ENCODE measurements at places on chromosomes 1 and 21. TPM values are rescaled to one million over a fixed set of nuclear protein-coding genes. Genes with fewer than 3 reads are reported as not detected.

The HTR6 gene
- not detected for total RNA-seq

The SMIM1 gene
- 2.8 TPM for total RNA-seq

The CR1 gene
- 5.1 TPM for total RNA-seq

The ZBTB18 gene
- total RNA-seq = 71.8 TPM

The TCP10L gene
- 0.42 TPM for total RNA-seq

The ATF6 gene
- 23.5 TPM for total RNA-seq

GRCh38 chr1:19878637-19878985 is 3.6 kb upstream of the OTUD3 start:
- no peak overlapping the region for H3K4me3 ChIP-seq

GRCh38 chr1:222886194-222886854 is 71.5 kb downstream of the DISP1 start:
- peaks cover 11% of the 10 kb centered on the region for H3K36me3 ChIP-seq
- H3K27ac ChIP-seq = no peak overlapping the region
- H3K4me3 ChIP-seq = no peak overlapping the region
- DNase-seq = no peak
- H3K4me1 ChIP-seq = peaks cover 10% of the 10 kb centered on the region
- no peaks in the 10 kb centered on the region for H3K27me3 ChIP-seq

- H3K36me3 ChIP-seq = peaks cover 17% of the 10 kb centered on the region
- H3K27ac ChIP-seq = no peak overlapping the region
- no peak overlapping the region for H3K4me3 ChIP-seq
- no peaks in the 10 kb centered on the region for H3K27me3 ChIP-seq
- DNase-seq = no peak
Observed at GRCh38 chr1:154582885-154583284, 15.3 kb downstream of the CHRNB2 start.

GRCh38 chr1:93433407-93433961 is 14.4 kb upstream of the FNBP1L start:
- H3K4me1 ChIP-seq = no peaks in the 10 kb centered on the region
- H3K27ac ChIP-seq = no peak overlapping the region
- H3K36me3 ChIP-seq = no peaks in the 10 kb centered on the region
- no peak for DNase-seq
- H3K4me3 ChIP-seq = no peak overlapping the region

DNA sequence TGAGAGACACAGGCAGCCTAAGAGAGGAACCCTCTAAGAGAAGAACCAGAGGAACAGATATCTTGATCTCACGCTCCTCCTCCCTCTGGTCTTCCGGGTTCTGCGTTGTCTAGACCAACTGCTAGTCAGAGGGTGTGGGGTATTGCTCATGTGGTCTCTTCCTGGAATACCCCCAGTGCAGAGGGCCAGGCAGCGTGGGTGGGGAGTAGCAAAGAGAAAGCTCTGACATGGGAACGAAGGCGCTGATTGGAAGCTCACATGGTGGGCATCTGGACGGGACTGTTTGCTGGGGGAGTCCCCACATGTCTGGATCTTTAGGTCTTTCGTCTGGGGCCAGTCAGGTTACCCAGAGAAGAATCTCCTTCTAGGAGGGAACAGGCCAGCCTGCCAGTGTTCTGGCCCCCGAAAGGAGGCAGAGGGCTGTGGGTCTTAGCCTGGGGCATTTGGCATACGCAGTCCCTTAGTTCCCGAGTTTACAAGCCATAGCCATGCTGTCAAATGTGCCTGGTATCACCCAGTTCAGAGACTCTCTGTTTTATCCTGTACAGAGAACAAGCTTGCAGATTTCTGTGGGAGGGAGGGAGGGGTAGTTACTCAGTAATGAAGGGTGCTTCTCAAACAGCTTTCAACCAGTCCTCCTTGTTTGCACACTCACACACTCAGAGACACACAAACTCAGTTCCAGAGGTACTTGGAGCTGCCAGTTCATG is 18.3 kb upstream of the IL6R start:
- peak; percentile 63 for DNase-seq
- peaks cover 35% of the 10 kb centered on the region for H3K4me1 ChIP-seq
- no peaks in the 10 kb centered on the region for H3K27me3 ChIP-seq
- H3K4me3 ChIP-seq = peak overlapping the region; percentile 87

- H3K27ac ChIP-seq = no peak overlapping the region
- H3K4me3 ChIP-seq = no peak overlapping the region
Observed at GRCh38 chr21:42913476-42913875, 12.0 kb downstream of the ERVH48-1 start.

DNA sequence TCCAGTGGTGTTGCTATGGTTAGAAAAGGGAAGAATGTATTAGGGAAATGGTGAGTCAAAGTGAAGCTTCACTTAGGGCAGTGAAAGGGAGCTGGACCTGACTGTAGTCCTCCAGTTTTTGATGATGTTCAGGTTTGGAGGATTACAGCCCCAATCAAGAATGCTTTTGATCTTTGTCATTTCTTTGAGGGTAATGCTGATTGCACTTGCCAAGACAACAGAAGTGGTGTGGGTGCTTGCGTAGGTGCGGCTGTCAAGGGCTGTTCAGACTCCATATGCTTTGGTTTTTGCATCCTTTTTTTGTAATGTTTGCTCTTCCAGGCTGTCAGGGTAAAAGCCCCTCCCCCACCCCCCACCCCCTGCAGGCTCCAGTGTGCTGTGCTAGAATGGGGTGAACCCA is 38.9 kb downstream of the HHAT start:
- DNase-seq = no peak
- H3K27ac ChIP-seq = no peak overlapping the region
- H3K4me1 ChIP-seq = no peaks in the 10 kb centered on the region
- H3K27me3 ChIP-seq = peaks cover 4% of the 10 kb centered on the region

DNA sequence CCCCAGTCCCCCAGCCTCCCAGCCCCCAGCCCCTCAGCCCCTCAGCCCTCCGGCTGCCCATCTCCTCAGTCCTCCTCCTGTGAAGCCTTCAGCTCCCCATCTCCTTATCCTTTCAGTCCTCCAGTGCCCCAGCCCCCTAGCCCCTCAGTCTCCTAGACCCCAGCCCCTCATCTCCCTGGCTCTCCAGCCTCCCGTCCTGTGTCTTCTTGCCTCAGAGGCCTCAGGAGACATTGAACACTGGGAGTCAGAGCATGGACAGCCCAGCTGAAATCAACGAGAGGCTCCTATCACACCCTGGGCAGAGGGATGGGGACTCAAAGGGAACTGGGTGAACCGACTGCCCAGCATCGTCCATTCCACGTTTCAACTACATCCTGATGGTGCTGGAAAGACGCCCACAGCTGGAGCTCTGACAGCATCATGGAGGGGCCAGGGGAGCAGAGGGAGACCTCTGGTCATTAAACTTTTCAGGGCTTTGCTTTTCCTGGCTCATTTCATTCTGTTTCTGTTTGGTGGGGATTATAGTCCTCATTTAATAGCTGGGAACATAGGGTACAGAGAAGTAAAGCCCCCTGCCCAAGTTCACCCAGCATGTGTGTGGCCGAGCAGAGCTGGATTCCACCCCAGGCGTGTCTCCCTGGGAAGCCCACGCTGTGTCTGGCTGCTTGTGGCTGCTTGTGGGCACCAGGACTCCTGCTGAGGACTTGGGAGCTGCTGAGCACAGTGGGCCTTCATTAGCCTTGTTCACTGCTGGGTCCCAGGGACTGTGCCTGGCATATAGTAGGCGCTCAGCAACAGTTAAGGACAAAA is 396.7 kb downstream of the PTPRU start:
- no peak for DNase-seq
- H3K27me3 ChIP-seq = peaks cover 29% of the 10 kb centered on the region
- no peak overlapping the region for H3K4me3 ChIP-seq
- no peaks in the 10 kb centered on the region for H3K36me3 ChIP-seq
- no peak overlapping the region for H3K27ac ChIP-seq

GRCh38 chr1:33319949-33320618 is 814 bp downstream of the A3GALT2 start:
- peaks cover 1% of the 10 kb centered on the region for H3K36me3 ChIP-seq
- no peak overlapping the region for H3K4me3 ChIP-seq
- no peak overlapping the region for H3K27ac ChIP-seq
- H3K27me3 ChIP-seq = no peaks in the 10 kb centered on the region

- DNase-seq = no peak
- H3K36me3 ChIP-seq = no peaks in the 10 kb centered on the region
- no peaks in the 10 kb centered on the region for H3K4me1 ChIP-seq
- no peak overlapping the region for H3K4me3 ChIP-seq
- H3K27ac ChIP-seq = no peak overlapping the region
Observed at GRCh38 chr1:102941366-102941947, 166.9 kb downstream of the COL11A1 start.

- H3K27me3 ChIP-seq = peaks cover 48% of the 10 kb centered on the region
- no peak for DNase-seq
- H3K36me3 ChIP-seq = no peaks in the 10 kb centered on the region
- H3K4me1 ChIP-seq = peaks cover 10% of the 10 kb centered on the region
- no peak overlapping the region for H3K27ac ChIP-seq
Observed at GRCh38 chr1:205343431-205344065, 13.2 kb downstream of the KLHDC8A start.

- H3K4me3 ChIP-seq = peak overlapping the region; percentile 96
- no peaks in the 10 kb centered on the region for H3K36me3 ChIP-seq
- H3K27me3 ChIP-seq = peaks cover 28% of the 10 kb centered on the region
- DNase-seq = no peak
- H3K4me1 ChIP-seq = peaks cover 21% of the 10 kb centered on the region
Observed at GRCh38 chr1:64470665-64471217, 812 bp downstream of the CACHD1 start.

DNA sequence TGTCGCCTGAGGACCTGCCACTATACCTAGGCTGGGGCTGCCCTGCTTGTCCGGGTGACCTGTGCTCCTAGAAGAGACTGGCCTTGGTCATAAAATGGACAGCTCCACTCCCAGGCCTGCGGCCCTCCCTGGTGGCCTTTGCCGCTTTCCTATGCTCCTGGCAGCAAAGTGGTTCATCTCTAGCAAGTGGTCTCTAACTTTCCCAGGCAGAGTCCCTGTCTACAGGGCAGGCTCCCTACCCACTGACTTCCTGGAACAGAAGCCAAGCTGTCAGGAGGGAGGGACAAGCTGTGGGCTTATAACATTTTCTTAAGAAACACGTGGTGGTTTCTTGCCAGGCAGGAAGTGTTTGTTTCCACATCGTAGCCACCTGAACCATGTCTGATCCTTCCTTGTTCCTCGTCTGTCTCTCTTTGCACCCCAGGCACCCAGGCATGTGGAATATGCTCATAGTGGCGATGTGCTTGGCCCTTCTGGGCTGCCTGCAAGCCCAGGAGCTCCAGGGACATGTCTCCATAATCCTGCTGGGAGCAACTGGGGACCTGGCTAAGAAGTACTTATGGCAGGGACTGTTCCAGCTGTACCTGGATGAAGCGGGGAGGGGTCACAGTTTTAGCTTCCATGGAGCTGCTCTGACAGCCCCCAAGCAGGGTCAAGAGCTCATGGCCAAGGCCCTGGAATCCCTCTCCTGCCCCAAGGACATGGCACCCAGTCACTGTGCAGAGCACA is 10.1 kb downstream of the H6PD start:
- H3K27me3 ChIP-seq = no peaks in the 10 kb centered on the region
- peaks cover 34% of the 10 kb centered on the region for H3K36me3 ChIP-seq
- no peak for DNase-seq
- H3K27ac ChIP-seq = peak overlapping the region; percentile 73

- H3K27me3 ChIP-seq = peaks cover 51% of the 10 kb centered on the region
- H3K4me3 ChIP-seq = no peak overlapping the region
- H3K36me3 ChIP-seq = no peaks in the 10 kb centered on the region
- DNase-seq = no peak
- no peak overlapping the region for H3K27ac ChIP-seq
Observed at GRCh38 chr1:119302011-119302410, 66.6 kb upstream of the HAO2 start.

DNA sequence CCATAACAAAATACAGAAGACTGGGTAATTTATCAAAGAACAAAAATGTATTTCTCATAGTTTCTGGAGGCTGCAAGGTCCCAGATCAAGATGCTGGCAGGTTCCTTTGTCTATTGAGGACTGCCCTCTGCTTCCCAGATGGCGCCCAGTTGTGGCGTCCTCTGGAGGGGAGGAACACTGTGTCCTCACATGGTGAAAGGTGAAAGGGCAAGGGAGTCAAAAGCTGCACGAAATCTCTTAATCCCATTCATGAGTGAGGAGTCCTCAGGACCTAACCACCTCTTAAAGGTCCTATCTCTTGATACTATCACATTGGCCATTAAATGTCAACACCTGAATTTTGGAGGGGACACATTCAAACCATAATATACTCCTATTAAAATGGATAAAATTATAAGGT is 79.3 kb upstream of the IRF2BP2 start:
- no peak for DNase-seq
- H3K4me3 ChIP-seq = no peak overlapping the region
- peaks cover 4% of the 10 kb centered on the region for H3K36me3 ChIP-seq
- H3K27me3 ChIP-seq = no peaks in the 10 kb centered on the region

GRCh38 chr1:226576601-226577000 is 28.0 kb downstream of the STUM start:
- H3K4me1 ChIP-seq = no peaks in the 10 kb centered on the region
- H3K4me3 ChIP-seq = no peak overlapping the region
- no peaks in the 10 kb centered on the region for H3K36me3 ChIP-seq

All from naive thymus-derived CD8-positive, alpha-beta T cell (primary cell).